A172 (cell line): ENCODE measurements at places on chromosomes 16 and 17.

GRCh38 chr17:83193336-83194185 is 114.2 kb downstream of the METRNL start:
- peak; percentile 42 for DNase-seq

DNA sequence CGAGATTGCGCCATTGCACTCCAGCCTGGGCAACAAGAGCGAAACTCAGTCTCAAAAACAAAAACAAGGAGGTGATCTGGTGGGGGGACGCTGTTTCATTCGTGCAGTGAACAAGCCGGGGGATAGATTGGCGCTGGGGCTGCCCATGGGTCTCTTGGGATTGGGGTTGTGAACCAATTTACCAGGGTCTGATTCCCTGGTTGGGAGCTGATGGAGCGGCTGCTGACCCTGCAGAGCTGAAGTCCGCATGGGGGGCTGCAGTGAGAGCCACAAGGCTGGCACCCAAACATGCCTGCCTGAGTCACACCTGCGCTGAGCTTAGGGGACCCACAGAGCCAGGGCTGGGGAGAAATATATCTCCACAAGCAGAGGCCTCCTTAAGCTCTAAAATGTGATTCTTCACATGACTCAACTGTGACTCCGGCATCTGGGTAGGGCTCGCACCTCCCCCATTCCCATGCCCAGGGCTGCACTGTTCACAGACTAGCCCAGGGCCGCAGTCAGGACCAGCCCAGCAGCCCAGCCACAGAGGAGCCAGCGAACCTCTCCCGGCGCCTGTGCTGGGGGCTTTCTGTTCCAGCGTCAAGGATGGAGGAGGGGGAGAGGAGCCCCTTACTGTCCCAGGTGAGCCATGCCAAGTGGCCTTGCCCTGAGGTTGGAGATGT is 5.0 kb downstream of the TSPAN10 start:
- DNase-seq = peak; percentile 84

DNA sequence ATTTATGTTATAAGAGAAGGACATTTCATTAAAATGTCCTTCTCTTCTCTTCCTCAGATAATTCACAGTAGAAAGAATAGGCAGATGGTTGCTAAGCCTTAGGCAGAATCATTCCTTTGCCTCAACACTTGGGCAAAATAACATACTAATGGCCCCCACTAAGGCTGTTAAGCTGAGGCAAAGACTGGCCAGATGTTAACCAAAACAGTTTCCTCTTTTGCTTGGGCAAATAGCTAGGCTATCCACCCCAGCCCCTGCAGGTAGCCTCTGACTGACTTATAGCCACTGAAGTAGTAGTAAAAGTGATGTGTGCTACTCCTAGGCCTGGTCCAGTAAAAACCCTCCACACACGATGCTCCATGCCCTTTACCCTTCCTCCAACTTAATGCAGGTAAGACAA is 55.2 kb downstream of the SPAG9 start:
- DNase-seq = no peak

DNA sequence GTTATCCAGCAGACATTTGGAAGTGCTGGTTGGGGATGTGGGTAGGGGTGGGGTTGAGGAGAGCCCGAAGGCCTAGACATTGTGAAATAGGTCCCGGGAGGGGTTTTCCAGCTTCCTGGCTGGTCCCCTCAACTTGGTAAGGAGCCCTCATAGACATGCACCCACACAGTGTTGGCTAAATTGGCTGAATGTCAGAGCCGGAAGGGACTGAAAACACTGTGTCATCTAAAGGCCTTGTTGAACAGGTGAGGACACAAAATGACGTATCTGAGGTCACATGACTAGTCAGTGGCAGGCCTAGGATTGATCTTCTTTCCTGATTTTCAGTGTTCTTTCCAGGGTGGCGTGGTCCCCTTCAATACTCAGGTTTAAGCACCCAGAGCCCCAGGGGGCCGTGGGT is 27.6 kb downstream of the ITGB3 start:
- DNase-seq = no peak

GRCh38 chr16:87851141-87851587 is 18.1 kb downstream of the SLC7A5 start:
- DNase-seq = no peak

DNA sequence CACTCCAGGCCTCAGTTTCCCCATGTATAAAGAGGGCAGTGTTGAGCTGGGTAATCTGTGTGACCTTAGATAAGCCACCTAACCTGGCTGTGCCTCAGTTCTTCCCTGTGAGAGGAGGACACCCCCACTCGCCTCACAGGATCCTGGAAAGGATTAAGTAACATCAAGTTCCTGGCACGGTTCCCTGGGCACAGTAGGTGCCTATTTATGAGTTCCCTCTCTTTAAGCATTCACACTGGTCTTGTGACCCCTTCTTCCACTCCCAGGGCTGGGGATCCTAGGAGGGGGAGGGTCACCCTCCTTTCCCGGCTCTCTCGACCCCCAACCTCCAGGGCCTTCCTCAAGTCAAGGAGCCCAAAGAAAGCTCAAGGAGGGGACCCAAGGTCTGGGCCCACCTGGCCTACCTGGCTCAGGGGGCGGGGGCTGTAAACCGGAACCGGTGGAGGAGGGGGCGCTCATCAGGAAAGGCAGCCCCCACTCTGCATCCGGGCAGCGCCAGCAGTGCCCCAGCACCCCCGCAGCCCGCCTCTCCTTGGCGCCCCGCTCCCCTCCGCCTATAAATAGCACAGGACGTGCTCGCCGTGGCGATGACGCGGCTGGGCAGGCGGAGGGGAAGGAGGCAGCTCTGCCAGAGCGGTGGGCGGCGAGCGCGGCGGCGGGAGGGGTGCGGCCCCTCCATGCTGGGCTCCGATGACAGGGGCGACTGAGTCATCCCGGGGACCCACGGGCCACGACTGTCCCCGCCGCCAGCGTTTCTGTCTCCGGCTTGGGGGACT is 9.4 kb downstream of the RPL19 start:
- DNase-seq = no peak

DNA sequence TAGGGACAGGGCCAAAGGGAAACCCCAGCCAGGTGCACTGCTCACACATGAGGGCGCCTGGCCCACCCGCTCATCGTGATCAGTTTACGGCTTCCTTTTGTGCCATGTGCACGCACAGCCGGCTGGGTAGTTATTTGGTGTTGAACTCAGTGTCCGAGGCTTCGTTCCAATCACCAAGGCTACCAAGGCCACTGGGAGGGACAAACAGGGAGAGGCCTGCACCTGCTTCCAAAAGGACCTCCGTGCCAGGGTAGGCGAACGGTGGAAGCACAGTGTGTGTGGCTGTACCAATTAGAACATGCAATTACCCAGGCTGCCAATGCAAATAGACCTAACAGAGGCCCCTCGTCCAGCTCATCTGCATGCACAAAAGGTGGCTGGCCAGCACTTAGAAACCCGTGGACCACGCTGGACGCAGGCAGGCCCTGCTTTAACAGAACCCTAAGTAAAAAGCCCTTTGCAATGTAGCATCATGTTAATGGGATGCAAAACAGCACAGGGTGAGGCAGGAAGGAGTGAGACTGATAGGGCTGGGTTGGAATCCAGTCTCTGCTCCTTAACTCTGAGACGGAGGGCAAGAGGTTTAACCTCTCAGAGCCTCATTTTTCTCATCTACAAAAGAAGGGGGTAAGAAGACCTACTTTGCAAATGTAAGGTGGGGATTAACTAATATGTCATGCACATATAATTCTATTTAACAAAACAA is 204.0 kb downstream of the XYLT1 start:
- DNase-seq = no peak

- no peak for DNase-seq
Observed at GRCh38 chr16:48004141-48004695, 151.6 kb downstream of the ABCC12 start.

- no peak for DNase-seq
Observed at GRCh38 chr17:6547336-6547735, 9.0 kb downstream of the PITPNM3 start.

DNA sequence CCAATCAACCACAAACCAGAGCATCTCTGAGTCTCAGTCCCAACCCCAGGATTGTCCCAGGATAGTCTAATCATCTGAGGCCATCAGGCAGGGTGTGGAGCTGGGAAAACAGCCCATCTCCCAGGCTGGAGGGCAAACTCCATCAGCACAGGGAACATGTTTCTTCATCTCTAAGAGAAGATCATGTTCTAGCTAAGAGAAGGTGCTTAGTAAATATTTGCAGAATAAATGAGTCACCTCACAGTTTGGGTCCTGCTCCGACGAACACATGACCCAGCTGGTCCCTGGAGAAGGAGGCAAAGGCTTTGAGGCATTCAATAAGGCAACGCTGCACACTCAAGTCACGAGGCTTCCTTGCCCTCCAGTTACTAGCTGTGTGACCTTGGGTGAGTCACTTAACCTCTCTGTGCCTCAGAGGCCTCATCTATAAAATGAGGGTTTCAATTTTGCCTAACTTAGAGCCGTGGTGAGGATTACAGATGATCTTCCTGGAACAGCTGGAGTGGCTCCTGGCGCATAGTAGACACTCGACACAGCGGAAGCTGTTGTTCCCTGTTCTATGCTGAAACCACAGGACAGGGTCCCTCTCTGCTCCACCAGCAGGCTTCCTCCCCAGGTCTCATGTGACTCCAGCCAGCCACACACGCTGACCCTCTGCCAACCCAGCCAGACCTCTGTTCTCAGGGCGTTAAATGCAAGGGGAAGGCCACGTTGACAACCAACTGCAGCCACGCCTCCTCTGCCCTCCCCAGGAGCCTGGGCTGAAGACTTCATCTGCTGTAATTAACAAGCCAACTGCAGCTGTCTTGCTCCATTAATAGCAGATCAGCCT is 10.3 kb upstream of the RPL38 start:
- no peak for DNase-seq

- DNase-seq = no peak
Observed at GRCh38 chr16:53121661-53122060, 66.9 kb downstream of the CHD9 start.

- DNase-seq = no peak
Observed at GRCh38 chr17:39867084-39867879, 720 bp upstream of the ZPBP2 start.

GRCh38 chr16:58661199-58661830 is 23.3 kb downstream of the SLC38A7 start:
- DNase-seq = peak; percentile 93

DNA sequence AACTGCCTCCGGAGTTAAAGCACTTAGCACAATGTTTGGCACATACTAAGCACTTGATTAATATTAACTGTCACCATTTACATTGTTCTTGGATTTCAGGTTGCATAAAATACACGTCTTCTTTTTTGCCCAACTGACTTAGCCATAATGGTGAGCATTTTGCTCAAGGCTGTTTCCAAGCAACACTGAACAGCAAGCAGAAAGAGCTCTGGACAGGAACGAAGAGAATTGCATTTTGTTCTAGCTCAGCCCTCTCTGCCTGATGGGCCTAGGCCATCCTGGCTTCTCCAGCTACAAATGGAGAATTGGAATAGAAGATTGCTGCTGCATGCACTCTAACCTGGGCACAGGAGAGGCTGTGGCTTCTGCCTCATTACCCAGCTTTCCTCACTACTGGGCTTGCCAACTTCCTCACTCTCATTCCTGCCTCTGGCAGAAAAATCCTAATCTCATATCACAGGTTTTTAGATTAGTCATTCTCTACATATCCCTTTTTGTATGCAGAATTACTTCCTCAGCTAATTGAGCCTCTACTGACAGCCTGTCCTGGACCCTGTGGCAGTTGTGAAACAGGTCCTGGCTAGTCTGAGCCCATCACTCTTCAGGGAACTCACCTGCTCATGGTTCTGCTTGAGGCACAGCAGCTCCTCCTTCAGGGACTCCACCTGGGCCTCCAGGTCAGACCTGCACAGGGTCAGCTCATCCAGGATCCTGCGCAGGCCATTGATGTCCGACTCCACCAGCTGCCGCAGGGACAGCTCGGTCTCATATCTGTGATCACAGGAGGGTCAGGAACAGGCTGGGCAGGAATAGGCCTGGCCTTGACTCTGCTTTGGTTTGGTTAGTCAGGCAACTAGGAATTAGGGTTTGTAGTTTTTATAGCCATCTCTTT is 2.5 kb downstream of the KRT33A start:
- DNase-seq = no peak

- no peak for DNase-seq
Observed at GRCh38 chr17:83192161-83192788, 112.9 kb downstream of the METRNL start.
